ENCODE measurements at places on chromosomes 5 and 9.

- DNase-seq: no peak
Observed at GRCh38 chr5:42837601-42838000, 25.9 kb upstream of the SELENOP start.

- no peak for DNase-seq
Observed at GRCh38 chr5:59656351-59657254, 236.9 kb downstream of the PDE4D start.

DNA sequence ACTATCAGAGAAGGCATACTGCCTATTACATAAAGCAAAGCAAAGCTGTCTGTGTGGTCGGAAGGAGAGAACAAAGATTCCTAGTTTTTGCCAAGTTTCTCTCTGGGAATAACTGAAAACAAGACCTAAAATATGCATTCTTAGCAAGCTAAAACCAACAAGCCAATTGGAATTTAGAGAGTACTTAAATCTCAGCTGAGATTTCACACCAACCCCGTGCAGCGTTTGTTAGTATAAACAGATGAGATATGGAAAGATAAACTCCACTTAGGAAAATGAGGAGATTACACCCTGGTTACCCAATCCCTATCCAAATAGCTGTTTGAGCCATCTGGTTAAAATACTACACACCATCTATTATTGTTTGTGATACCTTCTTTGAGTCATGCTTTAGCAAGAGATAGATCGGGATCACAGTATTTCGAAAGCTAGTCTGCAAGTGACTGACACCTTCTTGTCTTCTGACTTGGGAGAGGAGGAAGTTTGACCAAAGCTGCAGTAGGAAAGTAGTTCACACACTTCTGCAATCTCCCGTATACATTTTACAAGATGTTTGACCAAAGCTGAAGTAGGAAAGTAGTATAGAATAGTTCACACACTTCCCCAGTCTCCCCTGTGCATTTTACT lies 18.2 kb downstream of the FAF2 start:
- no peak for DNase-seq

- no peak for DNase-seq
Observed at GRCh38 chr5:174139623-174140022, 94.1 kb downstream of the NSG2 start.

DNA sequence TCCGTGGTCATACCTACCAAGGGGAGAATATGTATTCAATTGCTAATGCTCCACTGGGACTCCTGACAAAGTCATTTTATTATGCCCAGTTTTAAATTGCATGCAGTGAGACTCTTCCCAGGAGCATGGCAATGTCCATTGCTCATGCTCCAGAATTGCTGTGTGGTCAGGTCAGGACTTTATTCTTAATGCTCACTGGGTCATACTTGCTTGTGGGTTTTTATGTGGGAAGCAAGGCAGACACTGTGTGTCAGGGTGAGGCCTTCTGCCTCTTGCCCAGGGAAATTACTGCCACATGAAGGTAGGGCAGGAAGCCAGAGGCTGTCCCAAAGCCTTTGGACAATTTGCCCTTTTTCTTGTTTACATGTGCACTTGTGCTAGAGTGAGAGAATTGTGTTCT lies 164.6 kb upstream of the MEF2C start:
- DNase-seq: no peak

GRCh38 chr5:51096859-51097258 lies 286.4 kb upstream of the ISL1 start:
- no peak for DNase-seq

GRCh38 chr9:102832814-102833213 lies 162.3 kb upstream of the CYLC2 start:
- DNase-seq: no peak

- DNase-seq: no peak
Observed at GRCh38 chr5:79111387-79111959, at the start of gene BHMT. Gene BHMT, plus strand, starts transcription at chr5:79111809. Its CDS starts 77 bp downstream, at chr5:79111886.

DNA sequence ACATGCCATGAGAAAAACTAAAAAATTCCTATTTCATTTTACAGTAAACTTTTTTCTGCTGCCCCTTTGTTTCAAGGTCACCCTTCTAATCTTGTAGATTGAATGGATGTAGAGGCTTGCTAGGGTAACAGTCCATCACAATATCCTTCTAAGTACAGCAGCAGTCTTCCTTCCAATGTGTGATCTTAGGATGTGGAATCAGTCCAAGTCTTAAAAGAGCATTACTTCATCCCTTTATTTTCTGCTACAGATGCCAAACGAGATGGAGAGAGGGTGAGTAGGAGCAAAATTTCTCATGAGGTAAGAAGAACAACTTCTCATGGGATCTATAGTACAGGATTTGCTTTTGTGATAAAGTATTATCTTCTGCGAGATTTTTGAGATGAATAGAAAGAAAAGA lies 704 bp upstream of the IL33 start:
- no peak for DNase-seq

DNA sequence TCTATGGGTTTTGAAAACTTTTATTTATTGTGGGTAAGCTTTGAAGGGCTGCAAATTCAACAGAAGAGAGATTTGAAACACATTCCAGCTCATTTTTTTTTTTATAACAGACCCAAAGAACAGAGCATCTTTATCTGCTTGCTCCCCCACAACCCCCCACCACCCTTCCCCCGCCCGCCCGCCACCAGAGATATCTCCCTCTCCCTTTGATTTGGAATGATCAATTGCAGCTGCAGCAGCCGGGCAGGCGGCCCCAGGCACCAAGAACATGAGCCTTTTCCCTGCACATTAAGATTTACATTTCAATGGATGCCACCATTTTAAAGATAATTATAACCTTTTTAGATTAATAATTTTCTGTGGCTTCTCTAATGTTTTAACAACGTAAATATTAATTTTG lies 510.9 kb downstream of the ZNF608 start:
- no peak for DNase-seq

DNA sequence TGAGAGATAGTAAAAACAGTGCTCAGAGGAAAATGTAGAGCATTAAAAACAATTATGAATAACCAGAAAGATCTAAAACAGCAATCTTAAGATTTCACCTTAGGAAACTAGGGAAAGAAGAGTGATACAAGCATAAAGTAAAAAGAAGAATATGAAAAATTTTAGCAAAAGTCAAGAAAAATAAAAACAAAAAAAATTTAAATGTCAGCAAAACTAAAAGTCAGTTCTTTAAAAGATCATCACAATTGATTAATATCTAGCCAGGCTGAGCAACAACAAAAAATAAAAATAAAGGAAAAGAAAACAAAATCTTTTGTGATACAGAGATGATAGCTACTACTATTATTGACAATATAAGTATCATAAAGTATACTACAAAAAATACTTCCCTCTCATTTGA lies 1088.1 kb upstream of the EDIL3 start:
- no peak for DNase-seq

DNA sequence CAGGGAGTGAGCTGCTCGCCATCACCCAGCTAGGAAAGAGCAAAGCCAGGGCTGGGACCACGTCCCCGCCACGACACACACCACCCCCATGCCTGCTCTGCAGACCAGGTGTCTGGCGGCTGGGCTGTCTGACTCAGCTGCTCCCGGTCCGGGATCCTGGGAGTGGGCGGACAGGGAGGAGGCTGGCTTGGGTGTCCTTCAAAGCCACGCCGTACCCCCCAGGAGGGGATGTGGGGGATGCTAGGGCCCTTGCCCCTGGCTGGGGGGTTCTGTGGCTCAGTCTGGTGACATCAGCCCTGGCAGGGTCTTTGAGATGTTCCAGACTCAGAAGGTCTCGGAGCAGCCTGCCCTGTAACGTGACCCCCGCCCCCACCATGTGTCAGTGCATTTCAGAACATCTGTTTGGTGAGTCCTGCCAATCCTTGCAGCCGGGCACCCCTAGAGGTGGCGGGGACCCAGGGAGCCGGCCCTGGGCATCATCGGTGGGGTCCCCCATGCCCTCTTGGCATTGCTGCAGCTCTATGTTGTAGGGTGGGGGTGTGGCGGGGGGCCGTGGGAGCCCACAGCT lies 62.3 kb downstream of the HMCN2 start:
- DNase-seq: no peak

GRCh38 chr5:56641635-56642260 lies 173.6 kb upstream of the MAP3K1 start:
- DNase-seq: no peak

DNA sequence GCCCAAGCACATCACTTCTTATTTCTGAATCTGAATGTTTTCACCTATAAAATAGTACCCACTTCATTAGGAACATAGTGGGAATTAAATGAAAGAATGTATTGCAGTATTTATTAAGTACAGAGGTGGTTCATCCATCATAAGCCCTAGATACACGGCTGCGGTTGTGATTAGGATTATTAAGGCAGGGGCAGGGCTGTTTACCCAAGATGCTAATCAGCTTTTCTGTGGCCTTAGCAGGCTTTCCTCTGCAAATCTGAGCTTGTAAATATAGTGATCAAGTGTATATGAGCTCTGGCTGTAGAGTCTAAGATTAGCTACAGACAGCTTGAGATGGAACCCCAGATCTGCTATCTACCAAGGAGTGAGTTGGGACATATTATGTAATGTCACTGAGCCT lies 124.1 kb upstream of the ADRA1B start:
- DNase-seq: no peak

GRCh38 chr5:122924203-122924602 lies 78.8 kb downstream of the SNX24 start:
- DNase-seq: no peak

All from effector CD4-positive, alpha-beta T cell (primary cell).